Fibroblast of skin of right biceps (primary cell): ENCODE measurements at places on chromosomes 5 and 9.

GRCh38 chr5:54894957-54895815 lies 90.2 kb downstream of the ESM1 start:
- no peak for DNase-seq

- DNase-seq, result no peak
Observed at GRCh38 chr9:23447166-23447565, 378.9 kb downstream of the ELAVL2 start.

DNA sequence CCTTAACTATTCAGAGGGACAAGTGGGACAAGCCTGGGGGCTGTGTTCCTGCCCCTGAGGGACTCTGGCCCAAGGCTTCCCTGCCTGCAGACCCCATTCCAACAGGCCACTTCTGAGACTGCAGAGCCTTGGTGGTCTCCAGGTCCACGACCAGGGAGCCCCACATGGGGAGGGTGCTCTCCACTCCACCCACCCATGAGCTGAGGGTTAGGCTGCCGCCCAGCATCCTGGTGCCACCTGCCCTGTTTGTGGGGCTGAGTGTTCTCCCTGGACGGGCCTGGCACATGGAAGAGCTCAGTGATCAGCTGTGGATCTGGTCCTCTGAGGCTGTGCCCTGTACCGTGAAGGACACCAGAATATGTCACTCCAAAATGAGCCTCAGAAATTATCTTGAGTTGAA lies 2.5 kb upstream of the ABO start:
- DNase-seq, result no peak

DNA sequence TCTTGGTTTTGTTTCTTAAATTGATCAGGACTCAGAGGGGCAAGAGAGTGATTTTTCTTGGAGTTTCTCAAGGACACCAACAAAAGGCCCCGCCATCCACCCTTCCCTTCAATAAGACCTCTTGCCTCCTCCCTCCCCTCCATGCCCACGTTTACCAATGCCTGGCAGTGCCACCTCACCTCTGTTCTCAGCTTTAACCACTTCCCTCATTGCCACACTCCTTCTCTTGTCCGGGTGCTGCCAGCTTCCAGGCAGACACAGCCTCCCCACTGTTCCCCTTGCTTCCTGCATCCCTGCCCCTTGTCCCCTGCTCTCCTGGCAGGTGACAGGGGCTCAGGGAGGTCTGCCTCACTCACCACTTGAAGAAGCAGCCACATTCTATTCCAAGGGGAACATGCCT lies 90.8 kb downstream of the LHX2 start:
- DNase-seq, result no peak

DNA sequence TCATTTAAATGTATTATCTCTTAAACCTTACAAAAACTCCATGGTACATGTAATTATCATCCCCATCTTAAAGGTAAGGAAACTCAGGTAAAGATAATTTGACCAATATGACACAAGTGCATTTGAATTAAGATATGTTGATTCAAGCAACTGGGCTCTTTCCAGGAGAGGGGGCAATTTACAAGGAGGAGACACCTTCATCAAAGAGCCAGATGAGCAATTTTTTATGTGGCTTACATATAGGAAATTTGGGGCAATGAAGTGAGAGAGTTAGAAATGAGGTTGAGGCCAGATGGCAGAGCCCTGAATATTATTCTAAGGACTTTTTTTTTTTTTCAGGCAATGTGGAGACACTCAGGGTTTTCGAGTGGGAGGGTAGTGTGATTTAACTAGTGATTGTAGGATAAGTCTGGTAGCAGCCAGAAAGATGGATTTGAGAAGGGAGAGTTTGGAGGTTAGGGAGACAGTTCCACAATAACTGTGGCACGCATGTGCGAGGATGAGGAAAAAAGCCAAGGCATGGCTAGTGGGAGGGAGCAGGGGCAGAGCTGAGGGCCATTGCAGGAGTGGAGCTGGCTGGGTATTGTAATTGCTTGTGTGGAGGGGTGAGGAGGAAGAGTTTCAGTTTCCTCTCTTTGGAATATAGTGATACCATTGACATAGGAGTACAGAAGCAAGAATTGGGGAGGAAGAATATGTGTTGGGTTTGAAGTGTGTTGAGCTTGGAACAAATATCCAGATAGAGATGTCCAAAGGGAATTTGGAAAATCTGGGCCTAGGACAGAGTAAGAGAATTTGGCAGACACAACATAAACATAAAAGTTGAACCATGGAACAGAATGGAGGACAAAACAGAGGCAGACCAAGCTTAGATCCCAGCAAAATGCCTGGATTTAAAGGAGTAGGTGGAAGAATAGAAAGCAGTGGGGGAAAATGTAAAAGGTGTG lies 72.0 kb downstream of the ACTBL2 start:
- DNase-seq, result no peak

- DNase-seq, result no peak
Observed at GRCh38 chr5:113124265-113124664, 147.7 kb downstream of the DCP2 start.

- no peak for DNase-seq
Observed at GRCh38 chr9:2936221-2936620, 92.3 kb upstream of the PUM3 start.

GRCh38 chr5:141574122-141574510 lies 44.7 kb downstream of the DIAPH1 start:
- DNase-seq, result no peak

DNA sequence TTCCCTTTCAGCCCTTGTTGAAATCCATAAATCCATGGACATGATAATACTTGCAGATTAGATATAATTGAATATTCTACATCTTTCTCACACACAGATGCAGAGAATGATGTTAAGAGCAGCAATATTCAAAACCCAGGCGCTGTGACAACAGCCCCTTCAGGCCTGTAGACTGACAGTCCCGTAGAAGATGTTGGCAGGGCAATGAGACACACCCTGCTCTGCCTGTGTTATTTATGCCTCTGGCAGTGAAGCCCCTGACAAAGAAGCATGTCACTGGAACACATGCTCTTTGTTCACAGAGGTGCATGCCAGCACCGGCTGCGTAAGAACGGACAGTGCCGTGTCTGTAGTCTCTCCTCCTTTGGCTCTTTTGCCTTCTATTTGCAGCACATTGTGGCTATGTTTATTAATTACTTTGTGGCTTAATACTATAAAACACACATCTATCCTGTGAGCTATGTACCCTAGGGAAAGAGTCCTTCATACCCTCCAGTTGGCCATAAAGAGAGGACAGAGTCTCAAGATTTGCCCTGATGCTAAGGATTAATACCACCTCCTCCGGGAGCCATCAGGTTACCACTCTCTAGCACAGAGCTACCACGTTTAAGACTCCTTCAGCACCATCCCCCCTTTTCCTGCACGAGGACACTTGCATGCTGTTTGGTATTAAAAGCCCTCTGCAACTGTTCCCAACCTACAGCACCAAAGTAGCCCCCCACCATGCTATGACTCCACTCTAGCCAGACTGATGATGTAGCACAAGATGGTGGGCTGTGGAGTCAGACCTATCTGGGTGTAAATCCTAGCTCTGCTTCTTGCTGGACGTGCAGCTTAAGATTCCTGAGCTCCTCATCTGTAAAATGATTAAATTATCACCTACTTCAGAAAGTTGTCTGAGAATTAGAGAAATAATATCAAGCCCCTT lies 2.0 kb upstream of the ANP32B start:
- no peak for DNase-seq

GRCh38 chr5:21398511-21398910 lies 1410.5 kb upstream of the CDH18 start:
- no peak for DNase-seq

GRCh38 chr9:82968816-82969215 lies 94.1 kb downstream of the RASEF start:
- DNase-seq, result no peak

- DNase-seq, result peak; percentile 53
Observed at GRCh38 chr9:87212605-87213021, 265.3 kb upstream of the GAS1 start.

DNA sequence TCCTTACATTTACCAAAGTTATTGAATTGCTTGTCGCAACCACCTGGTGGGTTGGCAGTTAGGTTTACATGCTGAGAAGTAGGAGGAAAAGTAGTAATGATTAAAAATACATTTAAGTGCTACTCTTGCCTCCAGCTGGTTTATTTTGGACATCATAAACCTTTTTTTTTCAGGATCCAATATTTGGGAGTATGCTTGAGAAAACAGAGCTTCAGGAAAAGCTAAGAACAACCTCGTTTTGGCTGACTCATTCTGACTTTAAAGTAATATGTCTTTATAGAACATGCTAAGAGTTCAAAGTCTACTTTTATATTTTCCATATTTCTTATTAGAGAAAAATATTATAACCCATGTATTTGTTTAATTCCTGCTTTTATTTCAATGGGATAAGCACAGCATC lies 41.7 kb upstream of the BNC2 start:
- no peak for DNase-seq

DNA sequence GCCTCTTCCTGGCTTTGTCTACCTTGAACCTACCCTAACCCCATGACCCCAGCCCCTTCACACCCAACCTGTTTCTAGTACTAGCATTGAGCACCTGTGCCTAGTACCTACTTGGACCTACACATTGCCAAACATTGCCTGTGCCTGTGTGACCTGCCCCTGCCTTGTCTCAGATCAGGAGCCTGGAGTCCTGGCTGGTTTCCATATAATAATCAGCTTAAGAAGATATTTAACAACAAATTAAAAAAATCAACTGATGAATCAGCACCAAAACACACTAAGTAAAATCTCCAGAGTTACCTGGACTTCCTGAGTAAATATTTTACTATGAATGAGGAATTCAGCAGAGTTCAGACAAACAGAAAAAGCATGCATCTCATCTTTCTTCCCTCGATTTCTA lies 17.7 kb downstream of the LPAR1 start:
- no peak for DNase-seq

- DNase-seq, result peak; percentile 77
Observed at GRCh38 chr9:123065196-123065595, 31.7 kb downstream of the GPR21 start.

DNA sequence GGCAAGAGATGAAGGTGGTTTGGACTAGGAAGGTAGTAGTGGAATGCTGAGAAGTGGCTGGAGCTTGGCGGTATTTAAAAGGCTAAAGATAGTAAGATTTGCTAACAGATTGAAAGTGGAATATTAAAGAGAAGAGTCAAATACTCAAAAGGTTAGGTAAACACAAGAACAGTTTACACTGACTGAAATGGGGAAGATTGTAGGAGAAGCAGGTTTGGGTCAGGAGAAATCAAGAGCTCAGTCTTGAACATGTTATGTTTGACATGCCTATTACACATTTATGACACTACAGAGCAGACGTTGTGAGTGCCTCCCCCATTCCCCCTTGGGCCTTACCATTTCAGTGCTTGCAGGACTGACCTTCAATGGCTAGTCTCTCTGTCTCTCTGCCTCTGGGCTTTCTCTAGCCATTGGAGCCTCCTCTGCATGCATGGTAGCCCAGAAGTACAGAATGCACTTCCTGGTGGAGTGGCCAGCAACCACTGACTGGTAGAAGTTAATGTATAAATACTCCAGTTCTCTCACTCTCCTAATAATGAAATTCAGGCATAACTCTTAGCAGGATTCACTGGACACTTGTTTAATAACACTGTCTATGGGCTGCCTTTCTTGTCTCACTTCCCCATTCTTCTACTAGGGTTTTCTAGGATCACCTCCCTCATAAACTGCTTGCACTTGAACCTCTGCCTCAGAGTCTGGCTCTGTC lies 56.8 kb downstream of the HMGCS1 start:
- no peak for DNase-seq

DNA sequence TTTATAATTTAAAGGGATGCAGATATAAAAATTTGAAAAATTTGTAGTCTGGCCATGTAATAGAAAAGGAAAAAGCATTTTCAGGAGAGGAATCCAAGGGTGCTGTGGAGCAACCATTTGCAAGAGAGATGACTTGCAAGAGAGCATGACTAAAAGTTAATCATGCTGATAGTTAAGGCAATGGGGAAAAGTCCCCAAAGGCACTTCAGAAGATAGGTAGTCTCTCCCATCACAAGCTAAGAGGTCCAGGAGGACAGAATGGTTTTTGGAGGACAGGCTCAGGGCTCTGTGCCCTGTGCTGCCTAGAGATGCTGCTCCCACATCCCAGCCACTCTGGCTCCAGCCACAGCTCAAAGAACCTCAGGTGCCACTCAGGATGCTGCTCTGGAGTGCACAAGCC lies 38.8 kb downstream of the DNAJB5 start:
- no peak for DNase-seq

DNA sequence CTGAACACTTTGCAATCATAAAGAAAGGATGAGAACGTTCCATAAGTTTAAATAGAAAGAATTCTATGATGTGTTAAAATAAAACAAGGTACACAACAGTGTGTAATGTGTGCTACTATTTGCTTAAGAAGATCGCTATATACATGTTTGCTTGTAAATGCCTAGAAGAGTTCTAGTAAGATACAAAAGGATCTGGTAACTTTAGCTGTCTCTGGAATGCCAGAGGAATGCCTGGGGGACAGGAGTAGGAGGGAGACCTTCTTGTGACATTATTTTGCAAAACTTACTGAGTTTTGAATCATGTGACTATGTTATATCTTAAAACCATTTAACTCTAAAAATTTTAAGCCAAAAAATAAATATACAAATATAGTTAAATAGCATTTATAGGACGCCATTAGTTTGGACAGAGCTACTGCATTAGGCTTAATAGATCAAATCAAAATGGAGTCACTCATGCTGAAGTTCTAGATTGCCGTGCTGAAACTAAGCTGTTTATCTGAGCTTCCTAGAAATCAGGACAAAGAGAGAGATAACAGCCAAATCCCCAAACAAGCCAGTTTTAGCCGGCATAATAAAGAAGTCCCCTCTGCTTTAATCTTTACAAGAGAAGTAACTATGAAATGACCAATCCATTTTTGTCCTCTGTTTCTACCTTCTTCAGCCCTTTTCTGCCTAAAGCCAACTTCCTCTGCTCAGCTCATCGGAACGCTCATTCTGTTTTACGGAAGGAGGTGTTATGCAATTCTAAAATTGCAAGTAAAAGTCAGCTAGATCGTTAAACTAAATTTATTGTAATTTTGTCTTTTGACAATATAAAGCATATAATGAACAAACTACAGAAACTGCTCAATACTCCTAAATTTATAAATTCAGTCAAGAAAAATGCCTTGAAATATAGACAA lies 44.8 kb downstream of the LIX1 start:
- no peak for DNase-seq

DNA sequence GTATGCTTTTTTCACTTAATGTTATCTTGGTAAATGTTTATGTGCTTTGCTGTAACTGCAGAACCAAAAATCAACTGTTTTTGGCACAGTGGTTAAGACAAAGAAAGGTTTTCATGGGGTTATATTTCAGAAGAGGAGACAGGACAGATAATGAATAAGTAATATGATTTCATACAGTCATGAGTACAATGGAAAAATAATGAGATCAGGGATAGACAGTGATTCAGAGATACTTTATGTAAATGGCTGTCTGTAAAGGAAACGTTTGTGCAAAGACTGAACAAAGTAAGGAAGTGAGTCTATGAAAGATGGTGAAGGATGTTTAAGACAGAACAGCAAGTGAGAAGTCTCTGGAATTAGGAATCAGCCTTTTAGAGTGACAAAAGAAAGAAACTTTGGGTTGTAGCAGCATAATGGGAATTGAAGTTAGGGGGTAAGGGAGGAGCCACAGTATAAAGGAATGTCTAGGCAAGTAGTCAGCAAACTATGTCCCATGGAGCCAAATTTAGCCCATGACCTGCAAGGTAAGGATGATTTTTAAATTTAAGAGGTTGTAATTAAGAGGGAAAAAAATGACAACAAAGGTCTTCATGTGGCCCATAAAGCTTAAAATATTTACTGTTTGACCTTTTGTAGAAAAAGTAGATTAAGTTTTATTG lies 55.0 kb downstream of the TNPO1 start:
- DNase-seq, result peak; percentile 28

- DNase-seq, result no peak
Observed at GRCh38 chr5:100566382-100567141, 31.4 kb downstream of the FAM174A start.

GRCh38 chr9:116596646-116597045 lies 90.5 kb upstream of the TRIM32 start:
- DNase-seq, result no peak

GRCh38 chr5:109690242-109690974 lies 681 bp downstream of the MAN2A1 start:
- DNase-seq, result peak; percentile 45
